Left lung (tissue), 14 donors: ENCODE measurements at places on chromosomes 3 and 15. TPM values are rescaled to one million over a fixed set of nuclear protein-coding genes. Genes with fewer than 3 reads are reported as not detected.

The PIERCE2 gene
- polyA plus RNA-seq, result 1.8 TPM

The FOXB1 gene
- polyA plus RNA-seq, result not detected

The KLHL40 gene
- polyA plus RNA-seq, result not detected

The SLC28A2 gene
- 0.28 TPM for polyA plus RNA-seq

The MAP6D1 gene
- polyA plus RNA-seq, result 0.83 TPM

The ADCY5 gene
- polyA plus RNA-seq, result 13.6 TPM

The ANKRD34C gene
- not detected for polyA plus RNA-seq
